ENCODE measurements at places on chromosomes 12 and 14.

GRCh38 chr12:45257185-45257930 is 41.5 kb downstream of the ANO6 start:
- DNase-seq, result no peak

DNA sequence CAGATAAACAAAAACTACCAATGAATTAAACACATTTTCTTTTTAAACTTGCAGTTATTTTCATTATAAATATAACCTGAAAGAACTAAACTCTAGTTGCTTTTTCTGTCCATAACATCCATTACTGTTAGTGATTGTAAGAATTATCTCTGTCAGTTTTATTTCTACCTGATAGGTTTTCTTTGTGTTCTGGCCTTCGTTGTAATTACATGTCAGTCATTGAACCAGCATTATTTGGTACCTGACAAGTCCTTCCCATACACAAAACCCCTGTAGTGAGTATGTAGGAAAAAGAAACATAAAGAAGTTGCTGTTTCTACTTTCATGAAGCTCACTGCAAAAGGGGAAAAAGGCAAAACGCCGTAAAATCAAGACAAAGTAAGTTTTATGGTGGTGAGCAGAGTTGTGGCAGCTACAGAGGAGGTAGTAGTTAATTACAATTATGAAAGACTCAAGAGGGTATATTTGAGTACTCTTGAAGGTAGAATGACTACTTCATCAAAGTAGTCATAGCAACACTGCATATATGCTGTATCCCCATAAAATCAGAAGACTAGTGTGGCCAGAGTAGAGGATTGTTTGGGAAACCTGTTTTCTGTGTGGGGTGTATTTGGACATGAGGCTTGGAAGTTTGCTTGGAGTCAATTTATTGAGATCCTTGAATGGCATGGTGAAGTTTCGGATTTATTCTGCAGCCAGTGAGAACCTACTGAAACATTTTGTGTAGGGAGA is 102.8 kb downstream of the SLC5A8 start:
- no peak for DNase-seq

DNA sequence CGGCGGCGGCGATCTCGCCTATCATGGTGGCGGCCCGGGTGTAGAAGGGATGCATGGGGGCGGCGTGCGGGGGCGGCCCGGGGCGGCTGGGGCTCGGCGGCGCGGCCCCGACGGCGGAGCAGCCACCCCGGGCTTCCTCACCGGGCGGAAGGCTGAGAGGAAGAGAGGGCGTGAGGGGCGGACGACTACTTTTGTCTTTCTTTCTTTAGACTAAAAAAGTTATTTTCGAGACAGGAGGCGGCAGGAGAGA is 240 bp downstream of the BTG1 start:
- DNase-seq, result no peak

DNA sequence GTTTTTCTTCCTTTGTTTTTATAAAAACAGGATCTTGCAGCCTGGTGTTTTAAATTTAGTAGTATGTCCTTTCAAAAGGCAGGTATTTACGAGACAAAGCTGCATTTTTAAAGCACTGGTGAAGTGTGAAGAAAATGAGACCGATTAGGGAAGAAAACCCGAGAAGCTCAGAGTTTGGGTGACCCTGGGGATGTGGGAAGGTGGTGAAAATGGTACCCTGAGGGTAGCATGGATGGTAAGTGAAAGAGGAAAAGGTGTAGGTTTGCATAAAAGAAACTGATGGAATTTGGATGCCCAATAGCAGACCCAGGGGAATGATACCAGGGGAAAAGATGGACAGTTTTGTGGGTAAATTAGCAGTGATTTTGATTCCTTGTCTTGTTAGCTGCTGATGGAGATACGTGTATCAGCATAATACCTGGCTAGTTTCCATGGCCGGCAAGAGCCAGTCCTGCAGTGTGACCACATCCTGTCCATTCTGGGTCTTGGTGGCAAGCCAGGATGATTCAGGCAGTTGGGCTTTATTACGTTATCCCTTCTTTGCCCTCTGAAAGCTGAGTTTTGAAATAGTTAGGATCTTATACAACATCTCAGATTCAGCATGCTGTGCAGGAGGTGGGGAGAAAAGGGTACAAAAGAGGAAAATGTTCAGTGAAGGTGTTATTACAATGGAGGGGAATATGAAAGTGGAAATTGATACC is 8.9 kb downstream of the BICD1 start:
- no peak for DNase-seq

DNA sequence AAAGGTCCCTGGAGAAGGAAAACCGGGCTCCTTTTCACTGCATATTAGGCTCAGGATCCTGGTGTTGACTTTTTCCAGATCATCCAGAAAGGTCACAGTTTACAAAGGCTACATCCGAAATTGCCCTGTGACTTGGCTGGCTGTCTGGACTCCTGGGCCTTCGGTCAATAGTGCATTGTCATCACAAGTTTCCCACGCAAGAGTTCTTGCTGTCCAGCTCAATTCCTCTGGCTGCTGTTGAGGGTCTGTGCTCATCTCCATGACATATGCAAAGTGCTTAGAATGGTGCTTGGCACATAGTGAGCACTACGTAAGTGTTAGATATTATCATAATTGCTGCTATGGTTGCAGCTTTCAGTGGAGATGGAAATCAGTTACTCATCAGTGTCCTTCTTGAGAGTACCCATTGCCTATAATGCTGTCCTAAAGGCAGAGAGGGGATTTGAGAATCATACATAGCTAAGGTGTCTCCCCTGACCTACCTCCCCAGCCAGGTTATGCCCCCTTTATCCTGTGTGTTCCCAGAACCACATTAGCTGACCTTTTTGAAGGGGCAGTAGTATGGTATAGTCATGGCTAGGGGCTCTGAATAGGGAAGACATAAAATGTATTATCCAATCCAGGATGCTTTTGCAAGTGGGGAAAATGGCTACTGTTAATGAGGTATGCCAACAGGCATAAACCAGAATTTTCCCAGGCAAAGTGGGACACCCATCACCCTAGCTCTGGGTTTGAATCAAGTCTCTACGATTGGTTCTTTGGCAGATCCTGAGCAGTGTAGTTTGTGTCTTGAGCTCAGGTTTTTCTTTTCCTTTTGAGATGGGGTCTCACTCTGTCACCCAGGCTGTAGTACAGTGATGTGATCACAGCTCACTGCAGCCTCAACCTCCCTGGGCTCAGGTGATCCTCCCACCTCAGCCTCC is 132.0 kb upstream of the CCND2 start:
- DNase-seq, result no peak
